Stimulated activated CD4-positive, alpha-beta T cell treated with anti-CD3 and anti-CD28 coated beads, TNF-alpha, amount 100 ng/mL, for 1 hour (primary cell): ENCODE measurements at places on chromosomes 7 and 10.

DNA sequence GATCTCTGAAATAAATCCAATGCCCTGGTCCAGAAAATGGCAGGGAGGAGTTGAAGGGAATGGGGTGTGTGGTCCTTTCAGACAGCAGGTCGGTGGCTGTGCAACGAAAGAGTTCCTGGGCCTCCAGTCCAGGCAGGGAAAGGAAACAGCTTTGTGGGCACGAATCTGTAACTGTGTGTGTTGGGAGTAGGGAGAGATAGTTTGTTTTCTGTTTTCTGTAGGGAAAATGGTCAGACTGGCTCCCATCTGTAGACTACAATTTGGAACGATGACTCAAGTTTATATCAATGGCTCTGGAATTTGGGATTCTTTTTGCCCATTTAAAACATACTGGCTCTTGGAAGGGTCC is 2.6 kb upstream of the HOXA9 start:
- DNase-seq: no peak

DNA sequence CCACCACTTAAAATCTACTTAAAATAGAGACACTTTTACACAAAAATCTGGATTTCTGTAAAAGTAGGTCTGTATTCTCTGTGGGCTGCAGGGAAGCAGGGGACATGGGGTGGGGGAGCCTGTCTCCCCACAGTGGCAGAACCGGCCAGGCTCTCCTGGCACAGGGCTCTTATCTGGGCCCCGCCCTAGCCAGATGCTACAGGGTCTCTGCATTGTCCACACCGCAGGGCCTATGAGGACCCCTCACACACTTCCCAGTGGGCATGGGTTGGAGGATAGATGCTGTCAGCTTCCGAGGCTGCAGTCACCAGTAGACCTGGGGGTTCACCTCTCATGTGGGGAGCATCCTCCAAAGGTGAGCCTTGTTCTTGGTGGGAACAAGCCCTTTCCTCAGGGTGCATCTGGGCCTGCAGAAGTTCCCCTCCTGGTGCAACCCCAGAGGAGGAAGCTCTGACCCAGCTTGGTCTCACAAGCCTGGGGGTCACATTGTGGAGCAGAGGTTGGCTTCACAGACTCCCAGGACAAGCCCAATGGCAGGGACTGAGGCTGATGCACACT is 15.4 kb upstream of the MYL7 start:
- no peak for DNase-seq

DNA sequence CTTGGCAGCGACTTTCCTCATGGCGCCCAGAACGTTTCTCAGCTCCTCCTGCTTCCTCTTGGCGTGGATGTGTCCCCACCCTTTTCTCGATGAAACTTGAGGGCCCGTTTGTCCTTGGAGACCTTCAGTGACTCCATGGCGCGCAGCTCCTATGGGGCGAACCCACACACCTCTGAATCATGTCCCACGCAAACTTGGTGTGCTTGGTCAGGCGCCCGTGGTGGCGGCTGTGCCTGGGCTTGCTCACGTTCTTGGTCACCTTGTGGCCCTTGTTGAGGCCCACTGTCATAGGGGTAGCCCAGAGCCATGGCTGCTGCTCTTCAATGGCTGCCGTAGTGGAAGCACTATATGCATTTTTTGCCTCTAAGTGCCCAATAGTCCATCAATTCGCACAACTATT is 117.5 kb upstream of the FOXP2 start:
- no peak for DNase-seq

- DNase-seq: no peak
These were observed 28.3 kb upstream of the RALA start for GRCh38 chr7:39594988-39595620.

DNA sequence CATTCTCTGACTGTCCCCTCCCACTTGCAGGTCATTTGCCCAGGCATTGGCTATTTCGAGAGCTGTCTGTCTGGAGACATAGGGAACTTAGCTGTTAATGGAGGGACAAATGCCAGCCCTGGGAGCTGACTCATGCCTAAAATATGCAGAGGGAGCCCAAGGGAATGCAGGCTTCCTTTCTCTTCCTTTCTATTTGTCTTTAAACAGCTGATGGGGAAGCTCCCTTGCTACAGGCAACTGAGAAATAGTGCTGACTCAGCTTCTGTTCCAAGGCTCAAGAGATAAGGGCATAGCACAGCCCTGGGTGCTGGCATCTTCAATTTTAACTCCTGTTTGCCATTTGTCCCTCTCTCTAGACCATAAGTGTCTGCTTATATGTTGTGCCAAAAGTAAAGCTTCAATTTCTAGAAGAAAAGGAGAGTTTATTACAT is 82.7 kb upstream of the C1GALT1 start:
- no peak for DNase-seq

DNA sequence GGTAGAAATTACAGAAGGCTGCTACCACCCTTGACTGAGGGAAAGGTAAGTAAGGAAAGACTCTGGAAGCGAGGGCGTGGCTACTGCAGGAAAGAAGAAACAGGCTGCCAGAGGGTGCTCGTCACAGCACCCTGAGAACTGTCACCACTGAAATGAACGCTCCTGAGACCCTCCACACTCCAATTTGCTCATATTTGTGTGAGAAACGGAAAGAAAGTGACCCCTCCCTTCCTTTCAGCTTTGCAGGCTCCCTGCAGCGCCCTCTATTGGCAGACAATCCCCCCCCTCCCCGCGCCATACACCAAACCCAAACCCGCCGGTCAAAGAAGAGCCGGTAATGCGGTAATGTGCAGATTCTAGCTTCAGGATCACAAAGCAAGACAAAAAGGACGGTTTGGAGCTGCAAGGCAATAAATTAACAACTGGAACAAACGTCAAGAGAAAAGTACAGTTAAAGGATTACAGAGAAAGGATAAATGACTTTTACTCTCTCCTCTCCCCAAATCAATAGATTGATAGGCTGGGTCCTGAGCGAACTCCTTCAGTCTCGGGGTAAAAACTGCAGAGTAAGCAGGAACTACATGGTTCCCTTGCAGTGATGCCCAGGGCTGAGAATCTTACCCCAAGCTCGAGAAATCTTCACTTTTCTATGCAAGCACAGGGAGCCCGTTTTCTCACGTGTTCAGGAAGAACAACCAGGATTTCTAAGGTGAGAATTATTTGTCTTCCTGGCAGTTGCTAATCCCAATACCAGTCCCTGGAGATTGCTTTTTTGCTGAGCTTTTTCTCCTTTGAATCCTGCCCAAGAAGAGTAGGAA is 47.6 kb downstream of the STEAP1B start:
- peak; percentile 10 for DNase-seq

DNA sequence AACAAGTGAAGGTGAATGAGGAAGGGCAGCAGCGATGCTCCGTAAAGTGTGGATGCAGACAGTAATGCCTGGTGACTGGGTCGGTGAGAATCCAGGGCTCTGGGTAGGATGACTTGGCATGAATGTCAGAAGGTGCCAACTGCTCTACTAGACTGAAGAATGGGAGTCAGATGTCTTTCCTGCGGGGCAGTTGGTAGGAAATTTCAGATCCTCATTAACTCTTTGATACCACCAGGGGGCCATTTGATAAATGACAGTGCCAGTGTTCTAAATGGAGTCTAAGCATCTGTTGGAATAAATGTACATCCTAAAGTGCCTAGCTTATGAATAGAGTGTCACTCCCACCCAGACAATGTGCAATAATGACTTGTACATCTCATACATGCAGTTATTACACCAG is 462.0 kb downstream of the GRM8 start:
- DNase-seq: no peak

GRCh38 chr10:92103376-92104090 is 180.0 kb downstream of the BTAF1 start:
- DNase-seq: no peak

DNA sequence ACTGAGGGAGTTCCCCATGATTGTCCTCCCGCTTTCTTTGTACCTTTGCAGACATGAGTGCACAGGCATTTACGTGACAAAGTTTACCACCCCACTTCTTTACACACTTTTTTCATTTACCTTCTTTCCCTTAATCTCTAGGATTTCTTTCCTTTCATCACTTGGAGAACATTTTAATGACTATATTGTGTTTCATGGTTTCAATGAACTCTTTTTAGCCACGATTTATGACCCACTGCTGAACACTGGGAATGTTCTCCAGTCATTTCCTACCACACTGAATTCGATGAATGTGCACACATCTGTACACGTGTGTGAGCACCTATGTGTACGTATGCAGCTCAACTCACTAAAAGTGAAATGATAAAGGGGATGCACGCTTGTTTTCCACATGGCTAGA is 371.7 kb upstream of the IGFBP3 start:
- DNase-seq: no peak

GRCh38 chr7:147235645-147236382 is 1119.2 kb downstream of the CNTNAP2 start:
- no peak for DNase-seq

DNA sequence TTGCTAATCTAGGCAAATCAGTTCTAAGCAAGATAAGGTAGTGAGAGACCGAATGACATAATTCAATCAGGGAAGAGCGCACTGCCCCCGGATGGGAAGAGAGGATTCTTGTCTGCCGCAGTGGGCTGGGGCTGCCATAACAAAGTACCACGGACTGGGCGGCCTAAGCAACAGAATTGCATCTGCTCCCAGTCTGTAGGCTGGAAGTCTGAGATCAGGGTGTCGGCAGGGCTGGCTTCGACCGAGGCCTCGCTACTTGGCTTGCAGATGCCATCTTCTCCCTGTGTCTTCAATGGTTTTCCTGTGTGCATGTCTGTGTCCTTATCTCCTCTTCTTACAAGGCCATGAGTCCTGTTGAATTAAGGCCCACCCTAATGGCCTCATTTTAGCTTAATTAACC is 59.7 kb upstream of the TMEM72 start:
- DNase-seq: no peak

GRCh38 chr10:15444105-15445005 is 73.3 kb upstream of the FAM171A1 start:
- DNase-seq: no peak

- no peak for DNase-seq
These were observed 20.3 kb downstream of the SEC61G start for GRCh38 chr7:54738737-54739136.

DNA sequence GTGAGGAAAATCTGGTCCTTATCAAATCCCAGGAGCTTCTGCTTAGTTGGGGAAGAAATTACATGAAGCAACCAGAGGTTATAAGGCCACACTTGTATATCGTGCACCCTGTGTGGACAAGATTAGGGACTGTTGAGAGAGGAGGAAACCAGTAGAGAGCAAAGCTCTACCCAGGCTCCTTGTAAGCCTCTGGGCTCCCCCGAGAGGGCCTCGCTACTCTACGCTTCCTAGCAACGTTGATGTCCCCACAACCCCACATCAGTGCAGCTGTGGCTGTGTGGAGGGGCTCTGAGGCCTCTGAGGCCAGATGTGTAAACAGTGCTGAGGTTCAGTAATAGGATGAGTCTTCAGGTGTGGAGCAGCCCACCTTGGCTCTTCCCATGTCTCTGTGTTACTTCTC is 16.0 kb downstream of the HIF1AN start:
- no peak for DNase-seq

GRCh38 chr10:119364645-119365600 is 157.6 kb downstream of the GRK5 start:
- no peak for DNase-seq

DNA sequence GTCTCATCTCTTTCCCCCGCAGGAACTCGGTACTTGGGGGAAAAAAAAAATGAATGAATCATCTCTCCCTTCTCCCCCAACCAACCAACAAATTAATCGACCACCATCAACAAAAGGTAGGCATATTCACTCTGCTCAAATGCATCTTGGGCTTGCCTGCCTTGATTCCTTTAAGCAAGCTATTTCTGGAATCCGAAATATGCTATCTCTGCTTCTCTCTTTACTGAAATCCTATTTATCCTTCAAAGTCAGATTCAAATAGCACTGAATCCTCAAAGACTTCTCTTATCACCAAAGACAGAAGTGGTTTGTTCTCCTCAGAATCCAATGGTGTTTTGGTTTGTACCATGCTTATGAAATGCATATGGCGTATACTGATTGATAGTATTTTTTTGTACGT is 49.6 kb upstream of the TPK1 start:
- no peak for DNase-seq

- no peak for DNase-seq
These were observed 129.8 kb downstream of the KCND2 start for GRCh38 chr7:120402801-120403200.

DNA sequence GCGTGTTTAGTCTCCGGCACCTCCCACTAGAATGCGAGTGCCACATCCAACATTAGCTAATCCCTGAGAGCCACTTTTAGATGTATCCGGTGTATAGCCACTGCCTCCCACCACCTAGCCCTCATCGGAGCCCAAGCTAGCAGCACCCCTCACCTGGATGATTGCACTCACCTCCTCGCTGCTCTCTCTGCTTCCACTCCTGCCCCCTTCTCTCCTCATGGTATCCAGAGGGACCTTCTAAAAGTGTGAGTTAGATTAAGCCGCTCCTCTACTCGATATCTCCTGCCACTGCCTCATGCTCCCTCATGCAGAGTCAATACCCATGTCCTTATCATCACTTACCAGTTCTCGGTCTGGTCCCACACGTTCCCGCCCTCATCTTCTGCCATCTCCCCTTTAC is 125.3 kb downstream of the RAB11FIP2 start:
- no peak for DNase-seq

DNA sequence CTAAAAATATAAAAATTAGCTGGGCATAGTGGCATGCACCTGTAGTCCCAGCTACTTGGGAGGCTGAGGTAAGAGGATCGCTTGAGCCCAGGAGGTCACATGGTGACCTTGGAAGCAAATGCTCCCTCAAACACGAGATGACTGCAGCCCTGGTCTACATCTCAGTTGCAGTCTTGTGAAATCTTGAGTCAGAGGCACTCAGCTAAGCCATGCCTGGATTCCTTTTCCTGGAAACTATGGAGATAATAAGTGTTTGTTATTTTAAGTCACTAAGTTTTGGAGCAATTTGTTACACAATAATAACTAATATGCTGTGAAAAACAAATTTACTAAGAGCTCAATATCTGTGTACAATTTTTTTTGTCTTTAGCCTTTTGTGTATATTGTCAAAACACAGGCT is 284.3 kb upstream of the KAT6B start:
- no peak for DNase-seq

DNA sequence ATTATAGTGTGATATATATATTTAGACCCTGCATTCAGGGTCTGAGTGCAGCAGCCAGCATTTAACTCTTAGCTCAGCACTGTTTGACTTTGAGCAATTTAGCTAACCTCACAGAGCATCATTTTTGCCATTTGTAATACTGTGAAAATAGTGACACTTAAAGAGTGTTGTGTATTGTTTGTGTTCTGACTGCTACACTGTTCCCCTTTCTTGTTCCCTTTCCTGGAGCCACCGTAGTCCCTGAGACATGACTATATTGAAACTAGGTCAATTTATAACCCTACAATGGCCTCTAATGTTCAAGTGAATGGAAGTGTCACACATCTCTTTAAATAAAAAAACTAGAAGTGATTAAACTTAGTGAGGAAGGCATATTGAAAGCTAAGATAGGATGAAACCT is 20.3 kb upstream of the CD36 start:
- no peak for DNase-seq

- DNase-seq: no peak
These were observed 82.4 kb downstream of the CREM start for GRCh38 chr10:35208949-35209613.

- no peak for DNase-seq
These were observed 126.0 kb downstream of the KCNMA1 start for GRCh38 chr10:77511498-77512218.
